ENCODE measurements at places on chromosomes 7 and 10.

- DNase-seq = no peak
Measured at GRCh38 chr7:151663382-151664100, 143.8 kb upstream of the RHEB start.

- no peak for DNase-seq
Measured at GRCh38 chr7:46544396-46545008, 623.4 kb upstream of the IGFBP3 start.

DNA sequence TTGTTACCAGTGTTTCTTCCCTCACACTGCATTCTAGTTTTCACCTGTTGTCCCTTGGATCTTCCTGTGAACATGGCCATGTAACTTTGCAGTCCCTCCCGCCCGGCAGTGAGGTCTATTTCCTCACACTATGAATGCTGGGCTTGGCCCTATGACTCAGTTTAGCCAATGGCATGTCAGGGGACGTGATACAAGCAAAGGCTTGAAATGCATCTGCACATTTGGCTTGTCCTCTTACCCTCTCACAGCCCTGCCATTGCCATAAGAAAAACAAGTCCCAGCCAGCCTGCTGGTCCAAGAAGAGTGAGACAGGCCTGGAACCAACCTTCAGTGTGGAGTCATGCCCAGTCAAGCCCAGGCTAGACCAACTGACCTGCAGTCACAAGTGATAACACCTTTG is 17.1 kb upstream of the EZH2 start:
- DNase-seq = no peak

DNA sequence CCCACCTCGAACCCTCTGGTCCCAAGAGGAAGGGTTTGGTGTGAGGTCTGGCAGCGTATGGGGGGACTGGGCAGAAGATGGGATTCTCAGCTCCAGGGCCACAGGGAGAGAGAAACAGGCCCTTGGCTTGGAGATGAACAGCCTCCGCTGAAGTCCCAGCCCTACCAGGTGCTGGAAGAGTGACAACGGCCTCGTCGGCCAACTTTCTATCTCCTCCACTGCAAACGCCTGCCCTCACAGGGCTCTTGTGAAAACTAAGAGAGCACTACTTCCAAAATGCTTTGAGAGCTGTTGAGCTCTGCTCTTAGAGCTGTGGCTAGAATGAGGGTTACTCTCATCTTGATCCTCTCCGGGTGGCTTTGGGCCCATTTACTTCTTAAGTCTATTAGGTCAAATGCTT is 63.5 kb downstream of the AFAP1L2 start:
- DNase-seq = no peak

DNA sequence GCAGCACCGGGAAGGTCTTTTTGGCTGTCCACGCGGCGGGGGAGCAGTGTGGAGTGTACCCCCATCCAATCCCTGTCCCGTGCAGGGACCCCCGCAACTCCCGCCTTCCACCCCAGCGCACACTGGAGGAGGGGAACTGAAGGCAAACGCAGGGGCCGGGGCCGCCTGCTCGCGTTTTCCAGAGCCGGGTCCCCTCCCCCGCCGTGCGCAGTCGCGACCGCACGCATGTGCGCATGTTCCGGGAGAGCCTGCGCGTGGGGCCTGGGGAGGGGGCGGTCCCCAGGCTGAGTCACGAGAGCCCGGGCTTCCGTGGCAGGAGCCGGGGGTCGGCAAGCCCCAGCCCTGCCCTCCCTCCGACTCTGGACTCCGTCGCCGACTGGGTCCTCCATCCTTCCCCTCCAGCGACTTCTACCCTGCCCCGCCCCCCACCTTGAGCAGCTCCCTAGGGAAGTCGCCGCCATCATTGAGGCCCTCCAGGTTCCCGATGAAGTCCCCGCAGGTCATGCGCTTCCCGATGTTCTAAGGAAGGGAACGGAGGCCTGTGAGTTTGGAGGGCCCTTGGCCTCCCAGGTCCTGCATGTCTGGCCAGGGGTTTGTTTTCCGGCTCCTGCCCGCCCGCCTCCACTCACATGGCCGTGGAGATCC is 8.0 kb downstream of the PSD start:
- no peak for DNase-seq

DNA sequence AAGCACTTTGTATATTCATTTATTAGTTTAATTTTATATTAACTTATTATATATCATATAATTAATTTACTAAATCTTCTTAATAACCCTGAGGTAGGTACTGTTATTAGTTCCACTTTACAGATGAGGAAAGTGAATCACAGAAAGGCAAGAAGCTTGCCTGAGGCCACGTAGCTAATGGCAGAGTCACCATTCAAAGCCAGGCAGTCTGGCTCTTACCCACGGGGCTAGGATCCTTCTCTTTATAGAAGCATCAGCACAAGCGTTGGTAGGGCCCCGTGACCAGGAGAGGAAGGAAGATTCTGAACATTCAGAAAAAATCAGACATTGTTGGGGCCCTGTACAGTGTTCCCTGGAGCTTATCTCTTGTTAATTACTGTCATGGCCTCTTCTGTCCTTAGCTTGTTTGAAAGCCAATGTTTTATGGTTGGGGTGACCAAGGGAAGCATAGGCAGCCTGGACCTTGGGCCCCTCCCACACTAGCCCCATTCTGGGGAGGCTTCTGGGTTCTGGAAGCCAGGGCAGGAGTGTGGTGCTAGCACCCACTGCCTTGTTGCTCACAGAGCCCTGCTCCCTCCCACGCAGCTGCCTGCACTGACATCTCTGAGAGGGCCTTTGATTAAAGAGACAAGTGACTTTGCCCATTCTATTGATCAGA is 31.1 kb upstream of the SLF2 start:
- no peak for DNase-seq

- DNase-seq = no peak
Measured at GRCh38 chr7:36128448-36129047, 24.5 kb upstream of the EEPD1 start.

DNA sequence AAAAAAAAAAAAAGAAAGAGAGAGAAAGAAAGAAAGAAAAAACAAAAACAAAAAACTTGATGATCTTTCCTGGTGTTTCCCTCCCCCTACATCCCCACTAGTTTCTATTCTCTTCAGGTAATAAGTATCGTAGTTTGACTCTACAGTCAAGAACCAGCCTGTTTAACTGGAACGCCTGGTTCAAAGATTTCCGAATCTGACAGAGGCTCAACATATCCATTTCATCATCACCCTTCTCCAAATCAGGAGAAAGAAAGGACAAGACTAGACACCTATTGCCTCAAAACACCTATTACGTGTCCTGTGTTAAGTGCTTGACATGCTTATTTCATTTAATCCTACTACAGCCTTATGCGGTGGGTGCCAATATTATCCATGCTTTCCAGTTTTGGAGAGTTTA is 20.4 kb upstream of the BLOC1S2 start:
- DNase-seq = no peak

DNA sequence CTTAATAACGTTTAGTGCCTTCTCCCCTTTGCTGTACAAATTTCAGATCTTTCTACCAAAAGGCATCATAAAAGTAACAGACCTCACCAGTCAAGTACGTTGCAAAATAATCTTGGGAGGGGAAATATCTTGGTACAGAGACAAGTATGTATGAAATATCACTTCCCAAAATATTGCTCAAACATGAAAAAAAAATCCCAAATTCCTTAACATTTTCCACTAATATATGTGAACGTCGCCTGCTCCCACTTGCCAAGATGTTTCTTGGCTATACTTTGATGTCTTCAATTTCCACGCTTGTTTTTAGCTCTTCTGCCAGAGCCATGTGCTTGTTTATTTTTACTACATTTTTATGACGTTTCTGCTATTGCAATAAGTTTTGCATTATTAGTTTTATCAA is 223.5 kb downstream of the PLXNA4 start:
- no peak for DNase-seq

DNA sequence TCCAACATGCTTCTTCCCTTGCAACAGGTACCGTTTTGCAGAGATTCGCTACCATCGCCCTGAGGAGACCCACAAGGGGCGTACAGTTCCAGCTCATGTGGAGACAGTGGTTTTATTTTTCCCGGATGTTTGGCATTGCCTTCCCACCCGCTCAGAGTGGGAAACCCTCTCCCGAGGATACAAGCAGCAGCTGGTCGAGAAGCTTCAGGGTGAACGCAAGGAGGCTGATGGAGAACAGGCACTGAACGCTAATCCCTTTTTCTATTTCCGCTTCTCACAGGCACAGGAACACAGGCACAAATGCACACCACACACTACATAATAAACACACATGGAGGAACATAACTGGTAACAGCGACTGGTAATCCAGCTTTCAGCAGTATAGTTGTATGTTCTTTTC is 35.2 kb downstream of the CCAR1 start:
- no peak for DNase-seq

DNA sequence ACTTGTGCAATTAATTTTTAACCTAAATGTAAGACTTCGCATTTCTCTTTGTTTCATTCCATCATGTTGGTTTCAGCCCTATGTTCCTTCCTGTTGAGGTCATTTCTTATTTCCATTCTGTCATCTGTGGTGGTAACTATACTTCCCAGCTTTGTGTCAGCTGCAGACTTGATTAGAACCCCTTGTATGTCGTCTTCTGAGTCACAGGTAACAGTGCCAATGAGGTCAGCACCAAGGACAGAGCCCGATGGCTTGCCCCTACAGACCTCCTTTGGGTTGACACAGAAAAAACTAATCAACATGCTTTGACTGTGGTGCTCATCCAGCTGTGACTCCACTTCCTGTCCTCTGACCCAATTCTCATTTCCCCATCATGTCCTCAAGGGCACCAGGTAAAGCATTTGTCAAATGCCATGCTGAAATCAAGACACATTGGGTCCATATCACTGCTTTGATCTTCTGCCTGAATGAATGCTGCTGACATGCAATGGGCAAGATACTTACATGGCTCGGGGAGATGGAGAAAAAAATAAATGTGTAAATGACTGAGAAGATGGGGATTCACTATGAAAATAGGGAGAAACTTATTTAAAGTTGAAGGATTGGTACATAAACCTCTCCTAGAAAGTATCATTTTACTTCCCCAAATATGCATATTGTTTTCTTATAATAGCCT is 25.6 kb upstream of the CRTAC1 start:
- no peak for DNase-seq

DNA sequence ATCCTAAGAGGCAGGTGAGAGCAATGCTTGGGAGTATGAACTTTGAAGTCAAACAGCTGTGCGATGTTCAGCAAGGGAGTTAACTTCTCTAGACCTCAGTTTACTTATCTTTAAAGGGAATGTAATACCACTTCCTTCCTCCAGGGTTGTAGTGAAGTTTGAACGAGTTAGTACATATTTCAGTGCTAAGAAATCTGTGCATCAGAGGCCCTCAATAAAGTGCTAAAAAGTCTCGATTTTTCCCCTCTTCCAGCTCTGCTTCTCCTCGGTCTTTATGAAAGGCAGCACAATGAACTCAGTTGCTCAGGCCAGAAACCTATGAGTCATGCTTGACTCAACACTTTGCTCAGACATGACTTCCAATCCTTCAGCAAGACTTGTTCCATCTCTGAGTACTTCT is 418.9 kb downstream of the MDFIC start:
- DNase-seq = no peak

GRCh38 chr10:28429573-28430216 is 103.2 kb upstream of the WAC start:
- DNase-seq = no peak

DNA sequence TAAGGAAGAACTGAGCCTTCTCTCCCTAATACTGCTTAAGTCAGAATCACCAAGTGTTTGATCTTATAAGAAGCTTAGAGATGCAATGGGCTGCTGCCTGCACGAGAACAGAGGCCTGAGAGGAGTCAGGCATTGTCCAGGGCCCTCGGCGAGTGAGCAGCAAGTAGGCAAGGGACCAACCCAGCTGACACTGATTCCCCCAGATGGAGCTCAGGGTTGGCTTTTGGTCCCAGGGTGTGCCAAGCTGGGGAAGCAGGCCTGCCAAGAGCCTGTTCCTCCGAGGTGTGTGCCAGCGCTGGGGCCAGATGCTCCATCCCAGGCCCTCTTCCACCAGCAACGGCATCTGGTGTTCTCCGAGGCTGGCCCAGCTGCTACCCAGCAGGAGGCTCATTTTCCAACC is 222.0 kb upstream of the ZMIZ1 start:
- no peak for DNase-seq

DNA sequence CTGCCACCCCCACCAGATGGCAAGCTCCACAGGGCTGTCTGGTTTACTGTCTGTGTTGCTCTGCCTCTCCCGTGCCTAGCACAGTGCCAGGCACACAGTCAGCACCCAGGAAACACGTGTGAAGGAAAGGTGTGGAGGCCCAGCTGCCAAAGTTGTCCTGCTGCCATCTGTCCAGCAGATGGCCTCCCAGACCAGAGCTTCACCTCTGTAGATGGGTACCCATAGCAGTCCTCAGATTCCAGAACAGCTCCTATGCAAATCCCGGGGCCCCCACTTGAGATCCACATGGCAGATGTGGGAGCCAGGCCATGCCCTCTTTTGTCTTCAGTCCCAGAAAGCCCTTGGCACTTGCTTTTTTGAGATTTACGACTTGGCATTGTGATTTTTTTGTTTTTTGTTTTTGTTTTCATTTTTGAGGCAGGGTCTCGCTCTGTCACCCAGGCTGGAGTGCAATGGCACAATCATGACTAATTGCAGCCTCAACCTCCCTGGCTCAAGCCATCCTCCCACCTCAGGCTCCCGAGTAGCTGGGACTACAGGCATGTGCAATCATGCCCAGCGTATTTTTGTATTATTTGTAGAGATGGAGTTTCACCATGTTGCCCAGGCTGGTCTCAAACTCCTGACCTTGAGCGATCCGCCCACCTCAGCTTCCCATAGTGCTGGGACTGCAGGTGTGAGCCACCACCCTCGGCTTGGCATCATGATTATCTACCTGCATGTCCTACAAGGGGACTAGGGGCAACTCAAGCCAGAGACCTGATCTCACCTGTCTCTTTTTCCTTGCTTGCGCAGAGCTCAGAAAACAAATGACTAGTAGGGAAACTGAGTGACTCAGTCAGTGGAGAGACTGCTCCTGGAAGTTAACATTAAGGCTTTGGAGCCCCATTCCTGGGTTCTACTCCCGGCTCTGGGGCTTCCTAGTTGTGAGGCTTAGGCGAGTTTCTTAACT is 16.9 kb upstream of the PALD1 start:
- no peak for DNase-seq

DNA sequence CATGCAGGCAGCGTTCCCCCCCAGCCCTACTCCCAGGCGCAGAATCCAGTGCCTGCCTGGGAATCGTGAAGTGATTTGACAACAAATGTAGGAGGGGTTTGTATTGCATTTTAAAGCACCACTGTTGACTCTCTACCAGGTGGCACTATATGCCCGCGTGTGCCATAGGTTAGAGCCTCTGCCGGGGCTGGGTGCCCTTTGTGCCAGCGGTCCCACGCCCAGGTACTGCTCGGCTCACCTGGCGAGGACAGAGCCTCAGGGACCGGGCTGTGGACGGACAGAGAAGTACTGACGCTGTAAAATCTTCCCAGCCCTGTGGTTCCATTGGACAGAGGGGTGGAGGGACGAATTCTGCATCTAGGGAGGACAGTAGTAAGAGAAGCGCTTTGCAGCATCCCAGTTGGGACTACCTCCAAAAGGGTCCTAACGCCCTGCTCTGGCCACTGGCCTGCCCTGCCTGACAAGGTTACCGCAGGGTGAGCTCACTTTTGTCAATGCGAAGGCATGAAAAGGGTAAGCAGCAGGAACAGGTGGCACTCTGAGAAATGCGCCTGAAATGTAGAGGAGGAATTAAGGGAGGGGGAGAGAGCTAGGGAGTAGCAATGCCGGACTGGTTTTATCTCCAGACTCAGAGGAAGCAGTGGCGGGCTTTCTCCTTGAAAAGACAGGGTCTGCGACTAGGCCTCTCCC is 788 bp upstream of the CACNA2D1 start:
- DNase-seq = peak; percentile 80

GRCh38 chr7:41808541-41808940 is 105.7 kb upstream of the INHBA start:
- no peak for DNase-seq

Data from NCI-H1417 treated with DMSO at 0.1 percent for 48 hours (cell line).